ENCODE measurements at places on chromosomes 7 and 10.

DNA sequence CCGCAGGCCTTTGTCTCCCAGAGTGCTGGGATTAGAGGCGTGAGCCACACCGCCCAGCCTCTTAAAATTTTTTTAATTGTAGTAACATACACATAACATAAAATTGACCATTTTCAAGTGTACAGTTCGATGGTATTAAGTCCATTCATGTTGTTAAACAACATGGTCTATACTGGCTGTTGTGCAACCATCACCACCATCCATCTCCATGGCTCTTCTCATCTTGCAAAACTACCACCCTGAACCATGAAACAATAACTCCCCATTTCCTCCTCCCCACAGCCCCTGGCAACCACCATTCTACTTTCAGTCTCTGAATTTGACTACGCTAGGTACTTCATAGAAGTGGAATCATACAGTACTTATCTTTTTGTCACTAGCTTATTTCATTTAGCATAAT is 7.9 kb upstream of the ZFYVE27 start:
- DNase-seq = no peak

DNA sequence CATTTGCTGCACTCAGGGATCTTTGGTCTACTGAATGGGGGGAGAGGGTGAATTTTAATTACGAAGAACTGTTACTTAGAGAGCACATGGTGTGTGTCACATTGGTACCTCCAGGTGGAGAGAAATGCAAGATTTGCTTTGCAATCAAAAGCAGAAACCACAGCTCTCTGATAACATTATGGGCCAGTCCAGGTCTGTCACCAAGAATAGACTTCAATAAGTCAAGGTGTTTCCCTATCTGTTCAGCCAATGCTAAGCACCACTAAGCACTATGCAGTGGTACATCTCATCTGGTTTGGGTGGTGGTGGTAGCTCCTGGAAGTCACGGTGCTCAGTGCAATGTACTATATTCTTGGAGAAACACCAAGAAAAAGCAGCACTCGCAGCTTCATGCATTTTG is 119.6 kb upstream of the AFAP1L2 start:
- no peak for DNase-seq

DNA sequence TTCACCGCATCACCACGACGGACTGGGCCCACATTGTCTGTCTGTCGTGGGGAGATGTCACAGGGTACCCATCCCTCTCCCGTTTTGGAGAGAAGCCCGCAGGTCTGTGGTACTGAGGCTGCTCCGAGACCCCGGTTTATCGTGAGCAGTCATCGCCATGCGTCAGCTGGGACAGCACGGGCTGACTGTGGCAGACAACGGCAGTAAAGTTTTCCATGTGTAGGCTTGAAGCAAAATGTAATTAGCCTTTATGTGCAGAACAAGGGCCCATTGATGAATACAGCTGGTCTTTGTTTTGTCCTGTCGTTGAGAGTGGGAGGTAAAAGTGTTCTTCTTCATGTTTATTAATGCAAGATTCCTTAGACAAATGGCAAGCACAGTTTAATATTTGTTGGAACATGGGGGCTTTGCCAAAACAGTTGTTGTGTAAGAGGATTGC is 167.4 kb upstream of the SH2B2 start:
- DNase-seq = no peak

DNA sequence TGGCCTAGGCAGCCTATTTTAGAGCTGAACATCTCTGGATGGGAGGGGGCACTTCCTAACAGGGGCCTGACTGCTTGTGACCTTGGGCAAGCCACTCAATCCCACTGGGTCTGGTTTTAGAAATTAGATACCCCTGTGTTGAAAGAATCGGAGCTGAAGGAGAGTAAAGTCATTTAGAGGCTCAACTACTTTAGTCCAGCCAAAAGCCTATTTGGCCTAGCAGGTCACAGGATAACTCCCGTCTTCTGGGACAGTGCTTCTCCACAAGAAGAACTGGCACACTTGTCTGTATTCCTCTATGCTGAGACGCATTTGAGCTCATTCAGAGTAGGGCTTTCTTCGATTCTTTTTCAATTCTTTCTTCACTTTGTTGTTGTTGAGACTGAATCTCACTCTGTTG is 224.2 kb downstream of the CHCHD3 start:
- no peak for DNase-seq

DNA sequence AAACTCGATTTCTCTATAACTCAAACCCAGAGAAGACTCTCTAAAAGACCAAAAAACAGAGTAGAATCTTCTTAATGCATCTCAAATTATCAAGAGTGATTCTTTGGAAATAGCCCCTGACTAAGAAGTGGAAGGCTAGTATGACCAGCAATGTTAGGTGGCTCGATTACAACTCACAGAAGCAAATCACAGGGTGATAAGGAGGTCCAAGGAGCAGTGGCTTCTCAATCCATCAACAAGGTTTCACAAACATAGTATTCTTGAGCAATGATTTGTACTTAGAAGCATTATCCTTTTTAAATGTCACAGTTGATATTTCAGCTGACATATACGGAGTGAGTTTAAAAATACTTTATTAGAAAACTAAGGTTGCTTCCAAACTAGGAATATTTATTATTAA is 127.7 kb downstream of the CNOT4 start:
- no peak for DNase-seq

GRCh38 chr7:83270407-83270806 is 107.7 kb upstream of the PCLO start:
- DNase-seq = no peak

GRCh38 chr10:6297951-6298381 is 95.2 kb downstream of the PFKFB3 start:
- no peak for DNase-seq
